ENCODE measurements at places on chromosomes 12 and 14.

GRCh38 chr12:57815177-57816000, 3.1 kb downstream of the AVIL start:
- no peak for DNase-seq

- DNase-seq = no peak
Measured at GRCh38 chr12:43733687-43734086, 24.9 kb downstream of the PUS7L start.

GRCh38 chr14:101464310-101464983, 96.8 kb upstream of the DIO3 start:
- DNase-seq = no peak

- DNase-seq = no peak
Measured at GRCh38 chr14:77177702-77178101, 3.9 kb upstream of the TMEM63C start.

GRCh38 chr12:124389138-124389724, 94.3 kb downstream of the RFLNA start:
- peak; percentile 41 for DNase-seq

GRCh38 chr12:25590011-25590721, 37.1 kb upstream of the LMNTD1 start:
- no peak for DNase-seq

DNA sequence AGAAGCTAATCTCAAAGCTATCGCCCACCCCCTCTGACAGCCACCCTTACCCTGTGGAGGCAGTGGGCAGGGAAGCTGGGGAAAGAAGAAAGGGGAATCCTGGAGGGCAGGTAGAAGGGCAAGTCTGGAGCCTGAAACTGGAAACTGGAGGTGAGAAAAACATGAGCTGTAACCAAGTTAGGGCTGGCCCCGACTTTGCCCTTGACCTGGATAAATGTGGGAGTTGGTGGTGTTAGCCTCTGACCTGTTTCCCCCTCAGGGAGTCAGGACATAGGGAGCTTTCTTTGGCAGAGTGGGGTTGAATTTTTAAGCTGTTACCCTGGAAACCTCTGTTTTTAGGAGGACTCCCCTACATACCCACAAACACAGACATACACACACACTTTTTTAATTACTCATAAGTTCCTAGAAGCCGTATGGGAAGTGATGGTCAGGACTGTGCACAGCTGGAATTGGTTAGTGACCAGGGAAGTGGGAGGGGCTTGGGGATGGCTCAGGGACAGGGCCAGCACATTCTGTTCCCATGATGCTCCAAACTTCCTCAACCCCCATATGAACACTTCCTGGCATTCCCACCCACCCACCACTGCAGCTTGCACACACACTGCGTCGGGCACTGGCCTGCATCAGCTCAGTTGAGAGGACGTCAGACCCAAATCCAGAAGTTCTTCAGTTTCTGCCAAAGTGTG, 5.0 kb upstream of the MMP19 start:
- no peak for DNase-seq

- no peak for DNase-seq
Measured at GRCh38 chr14:27688841-27689444, 1077.6 kb upstream of the FOXG1 start.

GRCh38 chr14:101738703-101739320, 22.7 kb upstream of the PPP2R5C start:
- DNase-seq = no peak

- no peak for DNase-seq
Measured at GRCh38 chr14:57656853-57657252, 163.2 kb upstream of the CCDC198 start.

GRCh38 chr12:6582959-6583358, 14.9 kb upstream of the NOP2 start:
- DNase-seq = no peak

- no peak for DNase-seq
Measured at GRCh38 chr12:42498549-42499247, 90.8 kb downstream of the PRICKLE1 start.

DNA sequence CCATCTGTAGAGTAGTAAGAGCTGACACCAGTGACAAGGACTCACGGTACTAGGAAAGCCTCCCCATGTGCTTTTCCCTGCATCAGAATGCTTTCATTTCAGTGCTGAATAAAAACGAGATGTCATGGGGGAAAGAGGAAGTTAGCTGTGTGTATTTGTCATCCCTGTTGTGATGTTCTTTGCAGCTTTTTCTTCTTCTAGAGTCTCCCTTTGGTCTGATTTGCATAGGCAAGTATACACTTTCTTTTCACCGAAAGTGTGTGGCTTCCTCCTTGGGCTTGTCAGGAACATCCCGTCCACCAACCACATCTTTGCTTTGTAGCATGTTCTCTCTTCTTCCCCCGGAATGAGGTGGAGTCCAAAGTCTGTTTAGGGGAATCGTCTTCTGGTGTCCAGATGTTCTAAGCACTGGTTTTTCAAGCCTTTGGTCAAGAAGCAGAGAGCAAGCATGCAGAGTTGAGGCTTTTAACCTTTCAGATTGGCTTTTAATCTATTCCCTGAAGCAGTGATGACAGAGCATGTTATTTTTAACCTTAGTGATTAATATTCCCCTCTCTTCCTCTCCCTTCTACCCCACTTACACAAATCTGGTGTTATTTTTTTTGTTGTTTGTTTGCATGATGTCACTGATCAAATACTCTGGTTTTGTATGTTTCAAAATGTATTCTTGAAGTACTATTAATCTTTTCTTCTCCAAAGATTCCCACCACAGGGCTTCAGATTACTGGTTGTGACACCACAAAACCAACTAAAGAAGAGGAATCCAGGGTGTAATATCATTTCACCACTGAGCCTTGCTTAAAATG, 163.4 kb downstream of the SAMD4A start:
- DNase-seq = no peak

GRCh38 chr12:100337727-100338126, 19.1 kb upstream of the SLC17A8 start:
- no peak for DNase-seq

GRCh38 chr12:115035535-115036107, 351.6 kb upstream of the TBX3 start:
- no peak for DNase-seq

DNA sequence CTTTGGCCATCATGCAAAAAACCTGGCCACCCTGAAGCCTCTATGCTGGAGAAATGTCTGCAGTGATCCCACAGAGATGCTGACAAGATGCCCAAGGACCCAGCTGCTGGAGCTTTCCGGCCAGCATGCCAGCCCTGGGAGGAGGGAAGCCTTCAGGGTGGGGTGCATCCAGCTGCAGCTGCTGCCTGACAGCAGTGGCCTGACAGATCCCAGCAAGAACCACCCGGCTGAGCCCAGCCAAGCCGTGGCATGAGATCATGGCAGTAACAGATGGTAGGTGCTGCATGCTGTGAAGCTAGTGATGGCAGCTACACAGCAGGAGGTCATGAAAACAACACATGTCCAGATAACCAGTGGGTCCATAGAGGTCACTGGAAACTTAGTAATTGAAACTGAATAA, 13.8 kb downstream of the CLBA1 start:
- no peak for DNase-seq

DNA sequence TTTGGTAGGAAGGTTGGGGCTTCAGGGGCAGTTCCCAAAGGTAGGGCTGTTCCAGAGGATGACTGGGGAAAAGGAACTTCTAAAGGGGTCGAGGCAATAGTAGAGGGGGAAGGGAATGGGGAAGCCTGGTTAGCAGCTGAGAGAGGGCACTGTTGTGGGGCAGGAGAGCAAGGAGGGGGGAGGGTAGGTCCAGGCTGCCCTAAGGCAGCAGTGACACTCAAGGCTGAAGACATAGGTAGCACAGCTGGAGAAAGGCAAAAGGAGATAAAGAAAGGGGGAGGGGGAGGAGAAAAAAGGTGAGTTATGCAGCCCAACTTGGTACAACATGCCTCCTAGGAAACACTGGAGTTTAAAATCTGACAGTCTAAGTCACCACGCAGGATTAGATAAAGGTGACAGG, 3.9 kb downstream of the NACA start:
- DNase-seq = no peak

DNA sequence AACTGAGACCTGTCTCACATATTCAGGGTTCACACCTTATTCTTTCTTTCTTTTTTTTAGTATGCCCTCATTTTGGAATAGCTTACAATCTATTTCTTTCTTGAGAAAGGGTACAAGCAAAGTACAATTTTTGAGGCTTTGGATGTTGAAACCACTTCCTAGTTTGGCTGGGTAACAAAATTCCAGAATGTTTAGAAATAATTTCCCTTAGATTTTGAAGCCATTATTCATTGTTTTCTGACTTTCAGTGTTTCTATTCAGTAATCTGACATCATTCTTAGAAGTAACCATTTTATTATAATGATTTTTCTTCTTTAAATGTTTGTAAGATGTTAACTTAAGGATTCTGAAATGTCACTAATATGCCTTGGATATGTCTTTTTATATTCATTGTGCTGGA, 28.2 kb downstream of the ST8SIA1 start:
- DNase-seq = no peak

GRCh38 chr12:13404631-13405473, 208.3 kb downstream of the EMP1 start:
- no peak for DNase-seq

- no peak for DNase-seq
Measured at GRCh38 chr12:21239866-21240265, 94.9 kb downstream of the SLCO1A2 start.

DNA sequence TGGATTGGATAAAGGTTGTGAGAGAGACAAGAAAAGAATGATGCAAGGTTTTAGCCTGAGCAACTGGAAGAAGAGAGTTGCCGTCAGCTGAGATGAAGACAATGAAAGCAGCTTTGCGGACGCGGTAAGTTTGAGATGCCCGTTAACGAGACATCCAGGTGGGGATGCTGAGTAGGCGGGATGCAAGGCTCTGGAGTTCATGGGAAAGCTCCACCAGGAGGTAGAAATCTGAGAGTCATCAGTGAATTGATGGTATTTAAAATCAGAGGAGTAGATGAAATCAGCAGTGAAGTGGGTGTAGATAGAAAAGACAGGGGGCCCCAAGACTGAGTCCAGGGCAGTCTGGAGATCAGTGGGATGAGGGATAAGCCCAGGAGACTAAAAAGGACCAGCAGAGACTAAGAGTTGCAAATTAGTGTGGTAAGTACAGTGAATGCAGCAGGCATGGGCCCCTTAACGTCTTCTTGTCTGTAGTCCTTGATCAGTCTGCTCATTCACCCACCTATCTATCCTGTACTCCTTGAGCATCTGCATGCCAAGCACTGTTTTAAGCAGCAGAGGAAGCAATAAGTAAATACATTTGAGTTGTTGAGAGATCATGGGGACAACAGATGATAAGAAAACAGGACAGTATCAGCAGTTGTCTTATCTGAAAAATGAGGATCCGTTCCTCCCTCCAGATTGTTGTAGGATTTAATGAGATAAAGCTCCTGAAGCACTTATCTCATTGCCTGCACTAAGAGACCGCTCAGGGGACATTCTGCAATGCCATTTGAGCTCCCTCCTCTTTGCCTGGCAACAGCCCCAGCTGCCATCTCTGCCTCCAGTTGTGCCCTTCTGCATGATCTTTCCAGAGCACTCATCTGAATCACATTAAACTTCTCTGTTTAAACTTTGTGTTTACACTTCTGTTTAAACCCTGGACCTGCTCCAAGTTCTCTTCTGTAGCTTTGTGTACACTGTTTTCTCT, 91.5 kb downstream of the APAF1 start:
- no peak for DNase-seq

DNA sequence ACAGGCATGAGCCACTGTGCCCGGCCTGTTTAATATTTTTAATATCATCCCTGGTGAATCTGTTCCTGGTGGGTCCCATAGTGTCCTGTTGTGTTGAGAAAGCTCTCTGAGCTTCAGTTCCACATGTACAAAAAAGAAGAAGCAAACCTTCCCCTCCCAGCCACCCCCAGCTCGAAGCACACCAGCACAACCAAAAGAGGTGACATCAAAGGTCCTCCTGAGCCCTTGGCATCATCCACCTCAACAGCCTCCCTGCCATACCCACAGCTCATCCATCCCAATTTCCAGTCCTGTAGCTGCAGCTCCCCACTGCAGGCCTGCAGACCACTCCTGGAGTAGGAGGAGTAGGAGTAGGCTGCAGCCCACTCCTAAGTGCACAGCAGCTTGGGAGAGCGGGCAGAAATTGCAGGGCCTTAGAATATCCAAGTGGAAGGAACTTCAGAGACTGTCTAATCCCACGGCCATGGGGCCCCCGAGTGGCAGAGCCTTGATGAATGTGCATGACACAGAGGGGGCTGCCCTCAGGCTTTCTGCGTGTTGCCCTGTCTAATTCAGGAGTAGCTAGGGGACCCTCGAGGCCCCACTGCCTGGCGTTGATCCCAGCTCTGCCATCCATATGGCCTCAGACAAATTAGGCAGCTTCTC, 36.7 kb upstream of the CD9 start:
- no peak for DNase-seq

- no peak for DNase-seq
Measured at GRCh38 chr12:65100140-65100539, 21.0 kb downstream of the WIF1 start.

DNA sequence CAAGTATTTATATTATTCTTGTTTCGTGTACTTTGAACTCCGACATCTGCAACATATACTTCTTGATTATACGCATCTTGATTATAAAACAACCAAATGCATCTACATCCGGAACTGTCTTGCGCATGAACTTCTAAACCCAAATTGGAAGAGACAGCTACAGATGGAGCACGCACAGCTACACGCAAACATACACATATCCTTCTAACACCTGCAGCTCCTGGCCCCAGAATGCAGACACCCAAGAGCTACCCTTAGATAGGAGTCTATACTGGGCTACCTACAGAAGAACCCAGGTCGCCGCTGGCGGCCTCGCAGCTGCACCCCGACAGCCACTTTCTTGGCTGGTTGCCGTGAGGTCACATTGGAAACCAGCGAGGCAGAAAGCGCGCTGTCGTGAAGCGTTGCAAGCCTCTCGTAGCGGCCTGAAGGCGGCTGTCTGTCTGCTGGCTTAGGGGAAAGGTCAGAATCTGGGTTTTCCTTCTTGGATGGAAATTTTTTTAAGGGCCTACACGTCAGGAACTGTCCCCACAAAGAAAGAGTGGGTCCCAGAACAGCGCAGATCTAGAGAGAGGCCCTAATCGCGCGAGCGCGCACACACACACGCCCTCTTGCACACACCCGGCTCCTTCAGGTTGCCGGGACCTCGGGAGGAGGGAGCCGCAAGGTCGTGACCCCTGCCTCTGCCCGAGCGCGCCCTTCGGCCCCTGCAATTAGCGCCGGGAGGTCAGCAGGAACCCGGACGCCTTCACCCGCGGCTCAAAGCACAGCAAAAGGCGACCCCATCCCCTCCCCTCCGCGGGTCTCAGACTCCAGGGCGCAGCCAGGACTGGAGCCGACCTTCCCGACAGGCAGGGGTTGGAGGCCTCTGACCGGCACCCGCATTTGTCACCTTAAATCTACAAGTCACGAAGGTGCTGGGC, 17.0 kb downstream of the TBX3 start:
- no peak for DNase-seq

GRCh38 chr12:125610292-125610691, 545.1 kb downstream of the AACS start:
- no peak for DNase-seq
